ENCODE measurements at places on chromosomes 16 and 17.

DNA sequence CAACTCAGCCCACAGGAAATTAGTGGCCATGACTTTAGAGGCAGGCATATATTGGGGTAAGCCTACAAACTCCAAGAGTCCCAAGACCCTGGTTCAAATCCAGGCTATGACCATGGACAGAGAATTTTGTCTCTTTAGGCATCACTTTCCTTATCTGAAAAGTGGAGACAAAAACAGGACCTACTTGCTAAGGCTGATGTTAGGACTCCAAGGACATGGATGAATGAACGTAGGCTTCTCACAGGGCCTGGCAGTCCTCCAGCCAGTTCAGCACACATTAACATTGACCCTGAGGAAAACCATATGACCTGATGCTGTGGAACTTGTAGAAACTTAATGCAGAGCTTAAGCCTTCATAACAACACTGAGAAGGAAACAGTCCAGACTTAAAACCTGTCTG is 1.4 kb downstream of the FKBP10 start:
- no peak for DNase-seq

- no peak for DNase-seq
These were observed 2.3 kb downstream of the ANKFY1 start for GRCh38 chr17:4261452-4261851.

GRCh38 chr16:988471-989353 is 7.1 kb downstream of the SOX8 start:
- DNase-seq, result no peak

- DNase-seq, result no peak
These were observed 55.2 kb downstream of the ARSG start for GRCh38 chr17:68346448-68346847.

DNA sequence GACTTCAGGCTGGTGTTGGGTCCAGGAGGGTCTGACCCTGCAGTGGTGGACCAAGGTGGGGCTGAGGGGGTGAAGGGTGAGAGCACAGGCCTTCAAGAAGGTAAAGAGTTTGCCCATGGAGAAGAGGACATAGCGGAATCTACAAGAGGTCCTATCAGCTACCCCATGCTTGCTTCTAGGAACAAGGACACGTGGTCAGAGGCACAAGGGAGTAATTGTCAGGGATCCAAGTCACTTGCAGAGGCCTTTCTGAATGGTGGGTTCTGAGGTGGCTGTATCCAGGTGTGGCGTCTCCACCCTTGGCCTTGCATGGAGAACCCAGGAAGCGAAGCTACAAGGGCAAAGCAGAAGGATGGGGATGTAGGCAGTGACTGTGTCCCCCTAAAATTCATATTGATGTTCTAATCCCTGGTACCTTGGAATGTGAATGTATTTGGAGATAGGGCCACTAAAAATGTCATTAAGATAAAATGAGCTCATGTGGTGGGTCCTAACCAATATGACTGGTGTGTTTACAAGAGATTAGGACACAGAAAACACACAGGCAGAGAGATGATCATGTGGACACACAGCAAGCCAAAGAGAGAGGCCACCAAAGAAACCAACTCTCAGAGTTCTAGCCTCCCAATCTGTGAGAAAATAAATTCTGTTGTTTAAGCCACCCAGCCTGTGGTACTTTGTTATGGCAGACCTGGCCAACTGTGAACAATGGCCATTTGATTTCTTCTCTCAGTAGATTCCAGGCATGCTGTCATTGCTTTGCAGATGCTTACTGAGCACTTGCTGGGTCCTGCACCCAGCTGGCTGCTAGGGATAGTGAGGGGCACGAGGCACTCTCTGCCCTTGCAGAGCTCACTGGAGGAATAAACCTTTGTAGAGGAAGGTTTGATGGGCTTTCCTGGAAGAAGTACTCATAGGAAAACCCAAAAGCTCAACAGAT is 75.8 kb downstream of the UTP18 start:
- no peak for DNase-seq
